ENCODE measurements at places on chromosomes 13 and 19.

DNA sequence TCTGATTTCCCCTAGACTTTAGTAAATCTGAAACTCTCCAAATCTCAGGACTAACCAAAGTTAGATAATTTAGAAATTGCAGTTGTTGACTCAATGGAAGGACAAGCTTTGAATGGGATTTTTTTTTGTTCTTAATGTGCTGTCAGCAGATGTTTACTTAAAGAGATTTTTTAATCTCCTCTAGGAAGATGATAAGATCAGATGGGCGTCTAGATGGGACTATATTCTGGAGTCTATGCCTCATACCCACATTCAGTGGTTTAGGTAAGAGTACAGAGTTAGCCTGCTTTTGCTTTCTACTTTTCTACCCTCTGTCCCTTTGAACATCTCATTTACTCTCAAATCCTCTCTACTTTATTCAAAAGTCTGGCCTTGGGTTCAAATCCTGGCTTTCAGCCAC lies 39.3 kb downstream of the TM9SF2 start:
- no peak for DNase-seq

- DNase-seq = no peak
Measured at GRCh38 chr13:31627097-31627845, 112.1 kb upstream of the RXFP2 start.

GRCh38 chr19:49231804-49232203 lies 74.2 kb downstream of the TRPM4 start:
- no peak for DNase-seq

DNA sequence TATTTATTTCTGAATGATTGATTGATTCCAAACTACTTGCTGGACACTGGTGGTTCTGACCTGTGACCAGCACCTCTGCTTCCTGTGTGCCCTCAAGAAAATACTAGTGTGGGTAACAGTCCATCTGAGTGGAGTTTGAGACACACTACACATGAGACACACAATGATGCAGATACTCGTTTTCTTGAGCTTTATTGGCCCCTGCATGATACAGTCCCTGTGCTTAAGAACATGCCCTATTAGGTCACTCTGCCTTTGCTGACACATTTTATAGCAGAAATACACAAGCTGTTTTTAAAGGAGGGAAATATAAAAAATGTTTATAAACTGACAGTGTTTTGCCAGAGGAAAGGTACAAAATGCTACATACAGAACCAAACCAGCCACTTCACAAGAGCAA lies 126.9 kb downstream of the STK24 start:
- DNase-seq = no peak

DNA sequence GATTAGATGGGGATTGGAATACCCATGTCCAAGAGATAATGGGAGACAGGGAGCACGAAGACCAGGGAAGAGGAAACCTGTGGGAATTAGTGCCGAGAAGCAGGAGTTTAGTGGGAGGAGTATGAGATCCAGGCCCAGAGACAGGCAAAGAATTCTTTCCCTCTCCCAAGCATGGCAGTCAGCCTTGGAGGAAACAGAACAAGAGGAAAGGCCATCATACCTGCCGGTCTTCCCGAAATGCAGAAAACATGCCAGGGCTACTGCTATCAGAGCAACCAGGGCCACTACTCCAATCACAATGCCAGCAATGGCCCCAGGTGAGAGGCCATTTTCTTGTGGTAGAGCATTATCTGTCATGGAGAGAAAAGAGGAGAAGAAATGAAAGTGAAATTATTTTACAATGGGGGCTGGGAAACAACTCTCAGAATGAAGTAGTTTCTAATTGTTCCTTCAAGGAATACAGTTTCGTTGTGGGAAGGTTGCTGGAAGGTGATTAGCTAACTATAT lies 16.1 kb downstream of the CEACAM1 start:
- no peak for DNase-seq

- peak; percentile 57 for DNase-seq
Measured at GRCh38 chr19:48489608-48490216, 20.5 kb downstream of the CYTH2 start.

DNA sequence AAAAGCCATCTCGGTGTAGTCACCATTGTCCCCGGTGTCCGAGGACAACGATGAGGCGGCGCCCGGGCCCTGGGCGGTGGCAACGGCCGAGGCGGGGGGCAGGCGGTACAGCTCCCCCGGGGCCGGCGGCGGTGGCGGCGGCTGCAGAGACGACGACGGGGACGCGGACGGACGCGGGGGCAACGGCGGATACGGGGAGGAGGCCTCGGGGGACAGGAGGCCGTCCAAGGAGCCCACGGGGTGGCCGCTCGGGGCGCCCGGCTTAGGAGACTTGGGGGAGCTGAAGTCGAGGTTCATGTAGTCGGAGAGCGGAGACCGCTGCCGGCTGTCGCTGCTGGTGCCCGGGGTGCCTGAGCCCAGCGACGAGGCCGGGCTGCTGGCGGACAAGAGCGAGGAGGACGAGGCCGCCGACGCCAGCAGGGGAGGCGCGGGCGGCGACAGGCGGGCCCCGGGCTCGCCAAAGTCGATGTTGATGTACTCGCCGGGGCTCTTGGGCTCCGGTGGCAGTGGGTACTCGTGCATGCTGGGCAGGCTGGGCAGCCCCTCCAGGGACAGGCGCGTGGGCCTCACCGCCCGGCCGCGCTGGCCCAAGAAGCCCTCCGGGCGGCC lies 3.5 kb downstream of the IRS2 start:
- no peak for DNase-seq

- no peak for DNase-seq
Measured at GRCh38 chr13:46885018-46885417, 11.8 kb downstream of the HTR2A start.

DNA sequence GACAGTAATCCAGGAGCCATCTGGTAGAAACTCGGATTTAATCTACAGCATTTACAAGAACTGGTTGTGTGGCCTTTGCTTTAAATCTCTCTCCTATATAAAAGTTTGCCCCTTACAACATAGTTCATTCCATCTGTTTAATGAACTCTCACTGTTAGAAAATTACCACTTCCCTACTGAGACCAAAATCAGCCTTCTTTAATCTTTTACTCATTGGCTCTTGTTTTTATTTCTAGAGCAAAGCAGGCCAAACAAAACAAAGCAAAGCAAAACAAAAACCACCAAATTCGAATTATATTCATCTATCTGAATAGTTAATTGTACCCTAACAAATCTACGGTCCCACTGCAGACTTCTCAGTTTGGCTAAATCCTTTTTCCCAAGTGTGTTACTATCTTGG lies 127.0 kb downstream of the UGGT2 start:
- no peak for DNase-seq

DNA sequence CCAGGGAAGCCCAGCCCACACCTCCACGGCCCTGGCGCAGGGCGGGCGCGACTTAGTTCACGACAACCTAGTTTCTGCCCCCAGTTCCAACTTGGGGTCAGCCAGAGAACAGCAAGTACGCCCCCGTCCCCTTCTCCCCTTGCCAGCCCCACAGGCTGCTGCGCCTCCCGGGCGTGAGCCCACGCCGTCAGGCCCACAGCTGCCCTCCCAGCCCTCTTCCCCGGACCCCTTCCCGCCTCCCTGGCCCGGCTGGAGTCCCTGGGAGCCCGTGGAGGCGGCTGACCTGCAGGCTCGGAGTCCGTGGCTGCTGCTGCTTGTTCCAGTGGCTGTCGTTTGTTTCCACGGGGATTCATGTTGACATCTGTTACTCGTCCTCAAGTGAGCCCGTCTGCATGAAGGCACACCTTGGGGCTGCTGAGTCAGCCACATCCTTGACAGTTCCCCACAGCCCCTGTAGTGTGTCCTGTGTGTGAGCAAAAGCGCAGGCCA lies 86.0 kb downstream of the ATP11A start:
- DNase-seq = no peak
